ENCODE measurements at places on chromosomes 11 and 22.

GRCh38 chr11:13674799-13675509 lies 6.5 kb downstream of the FAR1 start:
- no peak for DNase-seq

DNA sequence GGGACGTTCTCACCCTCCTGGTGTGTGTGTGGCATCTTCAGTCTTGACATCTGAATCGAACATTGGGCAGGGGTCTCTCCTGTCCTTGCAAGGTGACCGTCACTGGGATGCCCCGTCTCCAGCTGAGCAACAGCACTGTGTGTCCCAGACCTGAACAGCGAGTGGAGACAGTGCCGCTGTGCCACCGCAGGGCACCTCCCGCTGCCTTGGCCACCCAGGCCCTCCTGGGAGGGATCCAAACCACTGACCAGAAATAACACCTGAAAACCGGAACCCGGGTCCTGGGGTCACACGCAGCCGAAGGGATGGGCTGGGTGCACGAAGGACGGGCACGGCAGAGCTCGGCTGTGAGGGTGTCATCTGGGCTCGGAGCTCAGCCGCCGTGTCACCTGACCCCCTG lies 102.2 kb downstream of the BRD1 start:
- DNase-seq = no peak

DNA sequence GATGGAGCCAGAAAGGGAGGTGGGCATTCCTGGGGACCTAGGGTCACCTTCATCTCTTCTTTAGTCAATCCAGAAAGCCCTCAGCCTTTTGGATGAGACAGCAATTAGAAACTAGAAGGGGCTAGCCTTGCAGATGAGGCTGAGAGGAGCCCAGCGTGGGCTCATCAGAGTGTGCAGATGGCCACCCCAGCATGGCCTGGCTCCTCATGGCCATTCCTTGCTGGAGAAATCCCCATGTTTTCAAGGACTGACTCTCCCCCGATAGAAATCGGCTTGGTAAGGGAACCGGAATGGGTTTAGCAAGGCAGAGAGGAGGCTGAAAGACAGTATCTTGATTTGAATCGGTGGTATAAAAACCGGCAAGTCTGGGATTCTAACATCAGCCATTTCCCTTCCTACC lies 274.6 kb downstream of the BUD13 start:
- DNase-seq = no peak

DNA sequence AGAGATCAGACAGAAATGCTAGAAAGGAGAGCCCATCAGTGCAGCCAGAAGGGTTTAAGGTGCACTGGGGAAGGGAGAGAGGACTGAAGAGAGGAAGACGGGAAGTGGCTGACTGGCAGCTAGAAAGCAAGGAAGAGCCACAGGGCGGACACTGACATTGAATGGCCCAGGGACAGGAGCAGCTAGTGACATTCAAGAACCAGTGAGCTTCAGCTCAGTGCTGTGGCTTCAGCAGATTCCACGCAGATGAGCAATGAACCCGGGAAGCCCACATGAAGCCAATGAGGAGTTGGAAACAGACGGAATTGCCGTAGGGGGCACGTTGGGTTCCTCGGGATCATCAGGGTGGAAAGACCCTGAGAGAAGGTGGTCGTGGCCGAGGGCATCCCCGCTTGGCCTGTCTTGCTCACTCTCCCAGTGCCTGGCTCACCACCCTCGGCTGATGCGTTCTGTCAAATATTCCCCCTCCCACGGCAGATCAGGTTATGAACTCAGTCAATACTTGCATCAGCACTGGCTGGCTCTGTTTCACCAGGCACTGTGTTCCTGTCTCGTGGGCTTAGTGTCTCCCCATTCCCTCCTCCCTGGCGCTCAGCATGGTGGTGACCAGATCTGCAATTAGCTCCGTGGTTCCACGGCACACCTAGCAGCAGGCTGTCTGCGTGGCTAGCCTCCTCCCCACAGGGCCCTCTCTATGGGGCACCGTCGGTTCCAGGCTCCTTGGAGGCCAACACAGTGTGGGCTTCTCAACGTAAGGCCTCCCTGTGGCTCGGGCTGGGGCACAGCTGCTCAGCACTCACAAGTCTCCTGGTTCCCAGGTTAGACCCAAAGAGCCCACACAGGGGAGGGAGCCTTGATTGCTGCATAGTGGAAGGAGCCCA lies 145.5 kb downstream of the TRIM29 start:
- DNase-seq = no peak

- DNase-seq = no peak
Measured at GRCh38 chr11:73576185-73576614, 21.7 kb downstream of the FAM168A start.

DNA sequence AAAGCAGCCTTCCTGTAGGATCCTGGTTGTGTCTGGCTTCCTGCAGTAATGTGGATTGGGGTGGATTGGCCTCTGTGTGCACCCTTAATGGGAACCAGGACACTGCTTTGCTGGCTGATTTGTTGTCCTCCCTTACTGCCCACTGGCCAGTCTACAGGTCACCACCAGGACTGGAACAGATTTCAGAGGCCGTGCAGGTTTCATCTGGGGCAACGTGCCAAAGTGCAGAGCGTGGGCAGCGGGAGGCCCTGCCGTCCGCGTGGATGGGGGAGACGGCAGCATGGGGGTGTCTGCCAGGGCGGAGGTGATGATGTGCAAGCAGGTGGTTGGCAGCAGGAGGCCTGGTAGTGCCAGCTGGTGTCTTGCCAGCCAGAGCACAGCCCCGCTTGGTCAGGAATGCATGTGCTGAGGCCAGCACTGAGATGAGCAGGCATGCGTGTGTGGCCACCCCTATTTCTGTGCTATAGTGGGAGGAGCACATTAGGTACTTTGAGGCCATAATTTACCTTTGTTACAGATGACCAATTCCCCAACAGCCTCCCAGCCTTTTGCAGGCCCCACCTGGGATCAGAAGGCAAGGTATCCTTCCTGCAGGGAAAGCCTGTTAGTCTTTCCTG lies 24.3 kb downstream of the BCR start:
- DNase-seq = no peak

- no peak for DNase-seq
Measured at GRCh38 chr11:123392844-123393243, 37.2 kb upstream of the GRAMD1B start.

DNA sequence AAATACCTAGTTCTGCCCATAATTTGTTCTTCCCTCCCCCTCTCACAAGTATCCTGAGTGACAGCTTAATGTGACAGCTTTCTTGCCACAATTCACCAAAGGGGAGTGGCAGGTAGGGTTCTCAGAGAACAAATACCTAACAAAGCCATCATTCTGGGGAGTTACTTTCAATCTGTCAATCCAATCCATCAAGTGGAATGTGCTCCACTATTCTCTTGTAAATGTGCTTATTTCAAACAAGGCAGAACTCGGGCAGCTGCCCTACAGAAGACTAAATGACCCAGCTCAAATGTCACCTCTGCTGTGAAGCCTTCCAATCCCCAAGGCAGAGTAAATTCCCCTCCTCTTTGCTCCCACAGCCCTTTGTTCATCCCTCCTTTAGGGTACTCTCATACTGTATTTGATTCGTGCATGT lies 27.8 kb downstream of the LGR4 start:
- DNase-seq = no peak

DNA sequence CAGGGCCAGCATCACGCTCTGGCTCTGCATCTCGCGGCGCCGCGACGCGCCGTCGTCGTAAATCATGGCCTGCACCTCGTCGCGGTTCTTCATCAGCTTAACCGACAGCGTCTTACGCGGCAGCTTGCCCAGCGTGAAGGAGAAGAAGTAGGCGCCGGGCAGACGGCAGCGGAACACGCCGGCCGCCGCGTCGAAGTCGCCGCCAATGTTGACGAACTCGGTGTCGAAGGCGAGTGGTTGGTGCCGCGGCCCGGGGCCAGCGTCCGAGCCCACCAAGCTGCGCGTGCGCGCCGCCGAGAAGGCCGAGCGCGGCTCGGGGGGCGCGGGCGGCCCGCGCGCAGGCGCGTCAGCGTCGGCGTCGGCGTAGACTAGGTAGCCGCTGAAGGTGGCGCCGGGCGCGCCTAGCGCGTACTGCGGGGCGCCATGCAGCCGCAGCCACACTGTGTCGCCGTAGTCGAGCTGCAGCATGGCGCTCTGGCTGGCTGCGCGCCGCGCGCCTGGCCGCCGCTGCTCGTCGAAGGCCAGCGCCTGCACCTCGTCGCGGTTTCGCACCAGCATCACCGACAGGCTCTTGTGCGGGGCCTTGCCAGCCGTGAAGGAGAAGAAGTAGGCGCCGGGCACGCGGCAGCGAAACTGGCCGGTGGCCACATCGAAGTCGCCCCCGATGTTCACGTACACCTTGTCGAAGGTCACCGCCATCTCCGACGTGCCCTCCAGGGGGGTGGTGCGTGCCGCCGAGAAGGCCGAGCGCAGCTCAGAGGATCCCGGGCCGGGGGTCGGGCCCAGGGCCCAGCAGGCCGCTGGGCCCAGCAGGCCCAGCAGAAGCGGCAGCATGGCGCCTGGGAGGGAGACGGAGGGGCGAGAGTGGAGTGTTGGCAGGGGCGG lies 3.7 kb downstream of the FAM180B start:
- DNase-seq = no peak

- peak; percentile 13 for DNase-seq
Measured at GRCh38 chr11:127994736-127995135, 592.6 kb downstream of the ETS1 start.

GRCh38 chr11:90373971-90374370 lies 151.1 kb upstream of the CHORDC1 start:
- DNase-seq = no peak

Measured in stromal cell of bone marrow (primary cell).